Cerebellar nuclear complex (tissue), 1 donor: ENCODE measurements at places on chromosomes 13 and 19.
A peak's percentile ranks its signal among the peaks of the same experiment; 100 is the strongest.

DNA sequence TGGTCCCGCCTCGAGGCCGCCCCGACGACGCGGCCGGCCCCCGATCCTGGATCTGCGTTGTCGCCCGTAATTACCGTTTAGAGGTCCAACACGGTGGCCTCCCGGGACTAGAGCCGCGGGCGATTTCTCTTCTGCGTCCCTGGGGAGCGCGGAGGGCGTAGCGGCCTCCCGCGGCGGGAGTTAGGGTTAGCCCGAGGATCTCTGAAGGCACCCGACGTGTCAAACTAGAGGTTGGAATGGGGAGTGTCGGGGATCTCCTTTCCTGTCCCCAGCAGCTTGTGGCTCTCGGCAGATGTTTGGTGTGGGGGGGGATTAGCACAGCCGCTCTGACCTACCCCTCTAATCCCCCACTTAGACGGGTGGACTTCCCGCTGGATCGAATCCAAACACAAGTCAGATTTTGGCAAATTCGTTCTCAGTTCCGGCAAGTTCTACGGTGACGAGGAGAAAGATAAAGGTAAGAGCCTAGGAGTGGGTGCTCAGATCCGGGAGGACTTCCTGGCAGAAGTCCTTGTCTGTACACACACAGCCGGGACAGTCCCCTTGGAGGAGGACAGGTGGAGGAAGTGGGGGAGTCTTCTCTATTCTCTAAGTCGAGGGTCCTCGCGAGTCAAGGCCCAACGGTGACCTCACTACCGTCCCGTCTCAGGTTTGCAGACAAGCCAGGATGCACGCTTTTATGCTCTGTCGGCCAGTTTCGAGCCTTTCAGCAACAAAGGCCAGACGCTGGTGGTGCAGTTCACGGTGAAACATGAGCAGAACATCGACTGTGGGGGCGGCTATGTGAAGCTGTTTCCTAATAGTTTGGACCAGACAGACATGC is 581 bp downstream of the CALR start:
- no peak for DNase-seq

- peak; percentile 74 for DNase-seq
Observed at GRCh38 chr19:21581646-21582240, 76.3 kb downstream of the ZNF429 start.

- DNase-seq, result no peak
Observed at GRCh38 chr19:53826876-53827275, 2.8 kb upstream of the NLRP12 start.

GRCh38 chr13:53137779-53138178 is 109.2 kb downstream of the OLFM4 start:
- DNase-seq, result no peak

GRCh38 chr13:79919091-79919490 is 421.8 kb downstream of the SPRY2 start:
- DNase-seq, result no peak

DNA sequence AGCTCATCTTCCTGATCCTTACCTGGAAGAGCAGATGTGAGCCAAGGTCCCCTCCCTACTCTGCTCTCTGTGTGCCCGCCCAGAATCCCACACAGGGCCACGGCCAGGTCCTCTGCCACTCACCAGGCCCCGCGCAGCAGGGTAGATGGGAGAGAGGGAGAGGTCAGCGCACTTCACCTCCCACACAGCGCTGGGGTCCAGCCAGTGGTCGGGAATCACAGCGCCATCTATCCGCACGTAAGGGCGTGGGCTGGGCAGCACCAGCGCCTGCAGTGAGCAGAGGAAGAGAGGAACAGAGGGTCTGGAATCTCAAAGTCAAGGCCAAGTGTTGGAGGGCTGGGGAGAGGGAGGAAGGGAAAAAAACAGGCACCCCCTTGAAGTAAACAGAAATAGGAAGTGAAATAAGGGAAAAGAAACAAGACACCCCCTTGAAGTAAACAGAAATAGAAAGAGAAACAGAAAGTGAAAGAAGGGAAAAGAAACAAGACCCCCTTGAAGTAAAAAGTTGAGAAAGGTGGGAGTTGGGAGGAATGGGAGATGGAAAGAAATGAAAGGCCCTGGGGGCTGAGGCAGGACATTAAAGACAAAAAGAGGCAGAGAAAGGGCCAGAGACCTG is 7.0 kb upstream of the PLA2G4C start:
- DNase-seq, result no peak

DNA sequence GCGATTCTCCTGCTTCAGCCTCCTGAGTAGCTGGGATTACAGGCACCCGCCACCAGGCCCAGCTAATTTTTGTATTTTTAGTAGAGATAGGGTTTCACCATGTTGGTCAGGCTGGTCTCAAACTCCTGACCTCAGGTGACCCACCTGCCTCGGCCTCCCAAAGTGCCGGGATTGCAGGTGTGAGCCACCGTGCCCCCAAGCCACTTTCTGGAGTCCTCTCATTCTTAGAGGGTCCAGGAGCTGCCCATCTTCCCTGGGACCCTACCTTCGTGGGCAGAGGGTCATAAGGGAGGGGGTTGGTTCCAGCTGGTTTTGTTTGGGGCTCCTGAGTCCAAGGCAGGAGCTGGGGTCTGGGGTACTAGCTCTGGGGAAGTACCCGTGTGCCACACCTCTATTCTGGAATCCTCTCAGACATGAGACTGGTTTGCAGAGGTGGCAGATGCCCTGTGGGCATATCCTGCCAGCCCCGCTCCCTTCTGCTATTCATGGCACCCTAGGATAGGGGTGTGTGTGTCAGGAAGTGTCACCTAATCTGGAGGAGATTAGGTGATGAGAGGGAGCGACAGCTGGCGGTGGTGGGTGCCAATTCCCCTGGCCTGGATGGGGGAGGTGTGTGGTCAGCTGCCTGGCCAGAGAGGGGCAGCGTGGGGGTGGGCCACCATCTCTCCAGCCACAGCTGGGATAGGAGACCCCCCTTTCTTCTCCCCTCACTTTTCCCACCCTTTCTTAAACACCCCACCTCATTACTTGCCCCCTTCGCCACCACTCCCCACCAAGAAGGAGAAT is 2.1 kb downstream of the PRMT1 start:
- no peak for DNase-seq

DNA sequence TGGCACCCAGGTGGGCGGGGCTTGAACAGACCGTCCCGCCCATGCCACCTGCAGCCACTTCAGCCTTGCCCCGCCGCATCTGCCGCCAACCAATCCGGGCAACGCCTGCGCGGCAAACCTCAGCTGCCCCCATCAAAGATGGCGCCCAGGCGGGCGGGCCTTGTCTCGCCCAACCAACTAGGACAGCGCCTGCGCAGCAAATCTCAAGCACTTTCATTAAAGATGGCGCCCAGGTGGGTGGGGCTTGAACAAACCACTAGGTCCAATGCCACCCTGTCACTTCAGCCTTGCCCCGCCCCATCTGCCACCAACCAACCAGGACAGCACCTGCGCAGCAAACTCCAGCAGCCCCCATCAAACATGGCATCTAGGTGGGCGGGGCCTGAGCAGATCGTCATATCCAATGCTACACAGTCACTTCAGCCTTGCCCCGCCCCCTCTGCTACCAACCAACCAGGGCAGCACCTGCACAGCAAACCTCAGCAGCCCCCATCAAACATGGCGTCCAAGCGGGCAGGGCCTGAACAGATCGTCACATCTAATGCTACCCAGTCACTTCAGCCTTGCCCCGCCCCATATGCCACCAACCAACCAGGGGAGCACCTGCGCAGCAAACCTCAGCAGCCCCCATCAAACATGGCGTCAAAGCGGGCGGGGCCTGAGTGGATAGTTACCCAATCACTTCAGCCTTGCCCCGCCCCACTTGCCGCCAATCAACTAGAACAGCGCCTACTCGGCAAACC is 1.4 kb downstream of the PEG3 start:
- peak; percentile 99 for DNase-seq

DNA sequence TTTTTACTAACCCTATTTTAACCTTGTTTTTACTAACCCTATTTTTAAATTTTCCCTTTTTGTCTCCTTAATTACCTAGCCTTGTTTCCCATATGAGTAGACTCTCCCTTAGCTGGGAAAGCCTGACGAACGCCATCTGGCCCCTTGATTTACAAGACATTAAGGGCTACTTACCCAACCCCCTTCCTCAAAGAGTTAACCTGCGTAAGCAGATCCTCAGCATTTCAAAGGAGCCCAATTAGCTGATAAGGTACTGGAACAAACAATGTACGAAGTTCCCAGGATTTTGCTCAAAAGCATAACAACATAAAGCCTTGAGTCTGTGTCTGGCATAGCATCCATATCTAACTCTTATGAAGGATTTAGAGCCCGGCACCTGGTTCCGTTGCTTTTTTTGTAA is 4.7 kb upstream of the MVB12A start:
- no peak for DNase-seq

GRCh38 chr19:35295792-35296462 is 4.0 kb downstream of the MAG start:
- DNase-seq, result no peak

DNA sequence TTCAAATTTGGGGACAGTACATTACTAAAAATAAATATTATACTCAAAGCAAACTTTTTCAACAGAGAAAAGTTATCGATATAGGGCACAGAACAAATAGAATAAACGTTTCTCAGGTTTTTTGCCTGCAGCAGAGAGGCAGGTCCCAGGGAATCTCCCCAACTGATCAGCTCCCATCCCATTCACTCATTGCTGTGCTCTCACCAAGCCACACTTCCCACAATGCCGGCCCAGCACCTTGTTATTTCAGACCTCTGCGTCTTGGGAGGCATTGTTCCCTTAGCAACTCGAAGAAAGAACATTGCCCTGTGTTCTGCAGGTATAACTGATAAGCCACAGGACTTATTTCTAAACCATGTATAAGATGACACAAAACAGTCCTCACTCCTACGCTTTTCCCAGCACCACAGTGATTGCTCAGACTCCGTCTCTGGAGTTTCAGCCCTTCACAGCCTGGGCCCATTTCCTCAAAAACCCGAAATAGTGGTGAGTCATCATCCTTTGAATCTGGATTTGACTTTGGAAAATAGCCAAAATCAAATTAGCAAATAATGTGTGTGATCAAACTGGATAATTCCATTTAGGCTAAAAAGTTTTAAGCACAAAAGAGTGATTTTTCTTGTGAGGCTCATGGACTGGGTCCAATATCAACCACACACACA is 100.4 kb downstream of the DCLK1 start:
- no peak for DNase-seq

GRCh38 chr19:41027273-41027967 is 36.3 kb downstream of the CYP2B6 start:
- DNase-seq, result no peak

DNA sequence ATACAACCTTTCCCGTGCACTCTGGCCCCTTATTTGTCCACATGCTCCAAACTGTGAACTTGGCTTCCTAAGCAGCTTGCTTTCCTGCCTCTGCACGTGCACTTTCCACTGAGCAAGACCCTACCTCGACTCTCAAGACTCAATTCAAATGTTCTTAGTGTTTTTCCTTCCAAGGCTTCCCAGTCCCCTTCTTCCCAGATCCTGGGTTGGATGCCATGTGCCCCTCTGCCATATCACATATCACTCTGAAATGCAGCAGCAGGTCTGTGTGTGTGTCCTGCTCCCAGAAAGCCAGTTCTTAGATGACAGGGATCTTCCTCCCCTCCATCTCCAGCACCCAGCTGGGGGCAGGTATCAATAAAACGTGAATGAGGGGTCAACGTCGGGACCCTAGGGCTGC is 3.0 kb downstream of the ZNF557 start:
- no peak for DNase-seq

DNA sequence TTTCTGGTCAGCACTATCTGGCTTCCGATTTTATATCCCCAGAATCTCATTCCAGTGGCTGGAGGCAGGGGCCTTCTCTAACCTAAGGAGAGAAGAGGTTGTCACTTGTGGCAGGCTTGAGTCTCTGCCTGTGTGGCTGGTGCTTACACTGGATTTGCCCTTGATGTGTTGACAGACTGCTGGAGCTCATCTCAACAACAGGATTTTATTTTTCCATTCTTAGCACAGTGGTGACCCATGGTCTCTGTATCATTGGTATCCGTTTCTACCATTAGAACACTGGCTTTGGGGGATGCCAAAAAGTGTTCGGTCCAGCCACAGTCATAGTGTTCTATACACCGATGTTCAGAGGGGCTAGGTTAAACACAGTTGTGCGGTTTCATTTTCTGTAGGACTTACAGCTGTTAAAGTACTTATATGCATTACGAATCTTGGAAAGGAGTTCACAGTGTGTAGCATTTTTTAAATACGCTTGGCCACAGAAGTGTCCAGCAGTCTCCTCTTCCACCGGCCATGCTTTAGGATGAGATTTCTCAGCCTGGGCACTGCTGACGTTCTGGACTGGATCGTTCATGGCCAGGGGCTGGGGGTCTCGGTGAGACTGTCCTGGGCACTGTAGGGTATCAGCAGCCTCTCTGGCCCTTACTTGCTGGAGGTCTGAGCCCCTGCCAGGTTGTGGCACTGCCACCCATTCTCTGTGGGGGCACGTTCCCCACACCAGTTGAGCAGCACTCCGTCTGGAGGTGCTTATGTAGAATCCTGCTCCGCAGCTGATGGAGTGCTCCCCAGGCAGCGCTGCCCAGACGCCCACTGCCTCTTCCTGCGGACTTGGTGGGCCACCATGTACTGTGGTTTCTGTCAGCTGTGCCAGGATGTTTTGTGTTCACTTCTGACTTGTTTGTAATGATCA is 41.4 kb upstream of the TEX29 start:
- DNase-seq, result no peak

- no peak for DNase-seq
Observed at GRCh38 chr19:47544075-47544474, 28.9 kb downstream of the ZNF541 start.

DNA sequence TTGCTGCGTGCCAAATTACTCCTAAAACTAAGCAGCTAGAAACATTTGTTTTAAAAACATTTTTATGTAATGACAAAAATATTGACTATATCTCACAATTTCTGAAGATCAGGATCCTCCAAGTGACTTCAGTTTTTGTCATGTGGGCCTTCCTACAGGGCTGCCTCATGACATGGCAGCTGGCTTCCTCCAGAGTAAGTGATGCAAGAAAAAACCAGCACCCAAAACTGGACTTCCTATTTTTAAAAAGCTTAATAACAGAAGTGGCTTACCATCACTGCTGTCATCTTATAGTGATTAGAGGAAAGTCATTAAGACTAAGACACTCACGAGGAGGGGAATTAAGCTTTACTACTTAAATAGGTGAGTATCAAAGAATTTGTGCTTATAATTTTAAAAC is 681.7 kb downstream of the PCDH17 start:
- DNase-seq, result no peak

DNA sequence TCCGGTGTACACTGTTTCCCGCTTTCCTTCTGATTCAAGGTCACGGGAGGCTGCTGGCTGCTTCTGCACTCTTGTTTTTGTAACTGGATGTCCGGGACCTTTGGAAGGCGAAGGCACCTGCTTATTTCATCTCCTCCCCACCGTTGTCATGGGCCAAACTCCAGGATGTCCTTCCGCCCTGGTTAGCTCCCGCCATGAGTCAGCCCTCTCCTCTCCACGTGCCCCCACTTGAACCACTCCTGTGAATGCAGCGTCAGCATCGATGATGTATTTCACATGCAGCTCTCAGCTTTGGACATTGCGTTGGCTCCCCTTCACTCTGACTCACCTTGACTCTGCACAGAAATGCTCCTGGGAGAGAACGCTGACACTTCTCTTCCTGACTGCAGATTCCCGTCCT is 5.5 kb upstream of the GALP start:
- no peak for DNase-seq

DNA sequence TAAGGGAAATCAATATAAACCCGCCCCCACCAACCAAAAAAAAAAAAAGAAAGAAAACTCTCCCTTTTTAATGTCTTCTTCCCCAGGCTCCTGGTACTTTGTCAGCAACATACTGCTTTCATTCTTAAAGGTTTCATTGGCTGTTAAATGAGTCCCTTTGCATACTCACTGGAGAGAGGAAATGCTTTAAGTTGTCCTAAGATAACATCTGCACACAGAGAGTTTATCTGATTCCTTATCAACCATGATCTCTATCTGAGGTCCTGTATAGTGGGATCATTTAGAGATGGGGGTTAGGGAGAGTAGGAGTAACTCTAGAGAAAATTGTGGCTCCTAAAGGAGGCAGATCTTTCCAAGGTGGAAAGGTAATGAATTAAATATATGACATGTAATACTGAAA is 156.5 kb downstream of the OXGR1 start:
- no peak for DNase-seq
